NCI-H460 (cell line): ENCODE measurements at places on chromosomes 12 and 14. TPM values are rescaled to one million over a fixed set of nuclear protein-coding genes. Genes with fewer than 3 reads are reported as not detected.

DNA sequence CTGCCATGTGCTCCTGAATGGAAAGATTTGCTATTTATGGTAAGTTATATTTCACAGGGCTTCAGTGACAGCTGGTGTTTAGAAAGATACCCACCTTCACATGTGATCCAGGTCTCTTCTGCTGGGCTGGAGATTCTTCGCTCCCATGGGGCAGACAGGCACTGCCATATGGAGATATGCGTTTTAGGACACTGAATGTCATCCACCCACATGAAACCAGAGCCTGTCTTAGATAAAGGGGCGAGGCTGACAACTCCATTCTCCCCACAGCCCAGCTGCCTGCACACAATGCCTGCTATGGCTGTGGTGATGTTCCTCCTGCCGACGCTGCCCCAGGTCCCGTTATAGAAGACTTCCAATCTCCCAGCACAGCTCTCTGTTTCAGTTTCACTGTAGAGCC is 69.4 kb downstream of the ACSM4 start:
- no peak for DNase-seq

DNA sequence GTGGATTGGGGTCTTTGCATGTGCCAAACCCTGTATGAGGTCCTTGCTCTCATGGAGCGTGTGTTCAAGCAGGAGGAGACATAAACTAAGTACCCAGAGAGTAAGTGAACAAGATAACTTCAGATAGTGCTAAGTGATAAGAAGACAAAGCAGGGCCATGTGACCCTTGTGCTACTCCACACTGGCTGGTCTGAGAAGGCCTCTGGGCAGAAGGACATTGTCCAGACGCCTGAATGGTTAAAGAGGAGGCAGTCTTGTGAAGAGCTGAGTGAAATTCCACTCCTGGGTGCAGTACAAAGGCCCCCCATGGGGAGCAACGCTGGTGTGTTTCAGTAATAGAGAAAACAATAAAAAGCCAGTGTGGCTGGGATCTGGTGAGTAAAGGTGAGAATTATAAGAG is 93.3 kb upstream of the RIC8B start:
- DNase-seq, result no peak

DNA sequence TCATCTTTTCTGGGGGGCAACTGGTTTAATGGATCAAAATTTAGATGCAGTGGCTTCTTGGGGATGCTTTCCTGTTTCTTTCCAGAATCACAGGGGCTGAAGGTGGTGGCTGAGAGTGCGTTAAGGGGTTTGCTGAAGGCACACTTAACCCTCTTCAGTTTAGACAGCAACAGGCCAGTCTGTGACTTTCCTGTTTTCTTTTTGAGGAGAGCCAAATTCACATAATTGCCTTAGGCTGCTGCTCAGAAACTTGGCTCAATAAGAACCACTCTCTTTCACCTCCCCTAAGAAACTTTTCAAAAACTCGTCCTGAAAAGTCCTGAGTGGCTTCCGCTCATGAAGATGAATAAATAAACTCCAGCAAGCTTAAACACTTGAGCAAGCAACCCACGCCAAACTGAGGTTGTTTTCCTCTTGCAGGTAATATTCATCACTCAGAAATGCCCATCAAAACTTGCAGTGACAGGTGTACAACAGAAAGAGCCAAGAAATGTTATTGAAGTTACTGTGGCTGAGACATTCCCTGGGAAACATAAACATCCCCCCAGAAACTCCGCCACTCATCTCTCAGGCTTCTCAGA is 510.4 kb downstream of the TMEM132D start:
- no peak for DNase-seq

- no peak for DNase-seq
Measured at GRCh38 chr14:103530390-103530789, 1.4 kb downstream of the TRMT61A start.

DNA sequence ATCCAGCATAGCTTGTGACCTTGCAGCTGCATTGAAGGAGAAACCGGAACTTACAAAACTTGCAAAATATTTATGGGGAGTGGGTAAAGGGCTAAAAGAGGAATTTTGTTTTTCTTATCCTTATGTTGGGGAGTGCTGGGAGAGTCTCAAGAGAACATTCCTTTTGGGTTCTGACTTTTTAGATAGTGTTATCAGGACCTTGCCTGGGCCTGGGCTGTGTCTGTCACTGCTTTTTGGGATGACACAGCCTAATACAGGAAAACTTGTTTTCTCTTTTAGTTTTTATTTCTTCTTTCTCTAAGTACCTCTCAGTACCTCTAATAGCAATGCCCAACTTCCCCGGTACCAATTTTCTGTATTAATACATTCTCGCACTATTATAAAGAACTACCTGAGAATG is 850.6 kb downstream of the RPS29 start:
- no peak for DNase-seq

- no peak for DNase-seq
Measured at GRCh38 chr12:127147724-127148123, 1119.2 kb upstream of the TMEM132C start.

- DNase-seq, result no peak
Measured at GRCh38 chr14:68263563-68264259, 444.1 kb downstream of the RAD51B start.

DNA sequence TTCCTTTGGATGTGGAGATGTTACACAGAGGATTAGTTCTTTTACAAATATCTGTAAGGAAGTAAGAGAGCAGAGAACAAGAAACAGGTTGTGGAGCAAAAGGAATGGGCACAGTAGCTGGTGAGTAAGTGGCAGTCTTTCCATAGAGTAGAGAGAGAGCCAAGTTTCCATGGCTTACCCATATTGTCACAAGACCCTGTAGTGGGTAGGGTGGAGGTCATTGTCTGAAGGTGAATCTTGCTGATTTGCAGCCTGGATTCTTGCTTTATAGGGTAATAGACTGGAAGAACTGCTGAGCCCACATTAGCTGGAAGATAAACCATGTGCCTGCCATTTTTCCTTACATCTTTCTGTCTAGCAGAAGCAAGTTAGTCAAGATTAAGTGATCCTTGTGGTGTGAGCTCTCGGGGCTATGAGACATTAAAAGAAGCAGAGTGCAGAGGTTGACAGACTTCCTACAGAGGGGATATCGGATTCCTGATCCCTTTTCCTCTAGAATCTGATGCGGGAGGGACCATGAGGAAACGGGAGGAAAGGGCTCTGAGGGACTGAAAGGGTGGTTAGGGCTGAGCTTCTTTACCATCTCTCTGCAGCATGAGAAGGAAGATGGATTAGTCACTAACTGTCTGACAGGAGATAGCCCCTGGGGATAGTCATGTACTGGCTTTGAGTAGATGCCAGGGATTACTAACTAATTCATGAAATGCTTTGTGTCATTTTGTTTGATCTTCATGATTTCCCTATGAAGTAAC is 44.0 kb upstream of the LRTM2 start:
- DNase-seq, result no peak

GRCh38 chr14:57822081-57822480 is 43.8 kb downstream of the SLC35F4 start:
- no peak for DNase-seq

DNA sequence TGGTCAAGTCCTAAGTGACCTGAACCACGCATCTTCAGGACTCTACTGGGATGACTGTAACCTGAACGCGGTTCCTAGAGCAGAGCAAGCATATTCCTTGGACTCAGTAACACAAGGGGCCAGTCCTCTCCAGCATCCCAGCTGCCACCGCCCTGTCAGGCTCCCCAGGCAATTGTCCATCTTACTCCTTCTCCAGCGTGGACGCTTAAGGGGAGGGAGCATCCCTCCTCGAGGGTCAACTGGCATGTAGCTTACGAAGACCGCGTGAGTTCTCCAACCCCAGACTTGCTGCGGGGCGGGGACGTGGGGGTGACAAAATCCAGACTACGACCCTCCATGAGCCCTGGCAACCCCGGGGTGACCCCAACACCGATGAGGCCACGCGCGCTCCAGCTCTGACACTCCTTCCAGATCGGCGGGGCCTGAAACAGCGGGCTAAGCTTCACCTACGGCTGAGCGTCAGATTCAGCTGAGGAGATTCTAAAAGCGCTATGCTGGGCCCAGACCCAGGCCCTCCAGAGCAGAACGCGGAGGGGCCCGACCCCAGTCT is 846 bp upstream of the MTHFD1 start:
- DNase-seq, result no peak

GRCh38 chr12:66709893-66710292 is 31.0 kb upstream of the GRIP1 start:
- no peak for DNase-seq

- DNase-seq, result no peak
Measured at GRCh38 chr14:60845523-60845922, 111.0 kb downstream of the MNAT1 start.

GRCh38 chr12:52254180-52254964 is 20.1 kb upstream of the KRT86 start:
- no peak for DNase-seq

DNA sequence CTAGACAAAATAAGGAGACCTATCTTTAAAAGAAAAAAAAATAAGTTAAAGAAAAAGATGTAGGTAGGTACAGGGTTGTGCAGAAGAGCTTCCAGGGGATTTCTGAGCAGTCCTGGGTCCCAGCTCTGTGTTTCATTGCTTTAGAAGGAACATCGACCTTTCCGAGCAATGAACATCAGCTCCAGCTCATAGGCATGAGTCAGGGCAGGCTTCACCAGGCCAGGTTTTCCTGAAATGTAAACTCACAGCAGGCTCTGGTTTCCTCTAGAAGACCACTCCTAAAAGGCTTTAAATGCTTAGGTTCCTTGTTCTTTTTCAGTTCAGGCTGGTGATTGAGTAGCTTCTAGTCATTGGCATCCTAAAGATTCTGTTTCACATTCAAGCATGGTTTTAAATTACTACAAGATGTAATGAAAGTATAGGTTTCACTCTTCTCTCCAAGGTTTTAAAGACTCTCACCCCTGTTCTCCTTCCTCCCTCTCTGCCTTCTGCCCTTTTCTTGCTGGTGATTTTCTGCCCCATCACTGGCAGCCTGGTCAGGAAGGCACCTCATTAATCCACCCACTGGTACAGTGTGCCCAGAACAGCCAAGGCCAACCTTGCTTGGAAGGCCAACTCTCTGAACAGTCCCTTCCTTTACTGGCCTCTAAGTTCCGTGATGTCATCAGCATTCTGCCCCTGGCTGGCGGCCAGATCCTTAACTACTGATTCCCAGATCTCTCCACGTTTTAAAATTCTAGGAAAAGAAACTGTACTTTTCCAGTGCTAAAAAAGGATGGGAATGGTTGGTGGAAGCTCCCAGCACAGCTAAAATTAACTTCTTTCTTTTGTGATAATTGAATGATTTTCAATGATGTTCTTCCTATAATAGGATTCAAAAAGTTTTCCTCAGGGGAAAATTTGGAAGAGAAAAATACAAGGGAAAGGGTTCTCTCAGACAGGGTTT is 109.4 kb upstream of the HIF1A start:
- no peak for DNase-seq

DNA sequence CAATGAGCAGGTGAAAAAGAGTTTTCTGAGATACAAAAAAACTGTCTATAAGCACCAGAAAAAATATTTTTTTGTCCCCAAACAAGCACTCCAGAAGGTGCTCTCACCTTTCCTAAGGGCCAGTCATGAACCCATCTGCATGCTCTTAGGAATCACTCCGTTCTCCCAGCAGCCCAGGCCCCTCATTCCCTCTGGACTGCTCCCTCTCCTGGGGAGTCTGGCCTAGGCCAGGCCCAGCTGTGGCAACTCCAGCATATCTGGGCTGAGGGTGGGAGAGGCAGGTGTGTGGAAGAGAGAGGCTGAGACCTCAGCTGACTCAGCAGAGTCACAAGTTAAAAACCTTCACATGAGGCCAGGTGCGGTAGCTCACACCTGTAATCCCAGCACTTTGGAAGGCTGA is 54.6 kb downstream of the TRAFD1 start:
- DNase-seq, result no peak

DNA sequence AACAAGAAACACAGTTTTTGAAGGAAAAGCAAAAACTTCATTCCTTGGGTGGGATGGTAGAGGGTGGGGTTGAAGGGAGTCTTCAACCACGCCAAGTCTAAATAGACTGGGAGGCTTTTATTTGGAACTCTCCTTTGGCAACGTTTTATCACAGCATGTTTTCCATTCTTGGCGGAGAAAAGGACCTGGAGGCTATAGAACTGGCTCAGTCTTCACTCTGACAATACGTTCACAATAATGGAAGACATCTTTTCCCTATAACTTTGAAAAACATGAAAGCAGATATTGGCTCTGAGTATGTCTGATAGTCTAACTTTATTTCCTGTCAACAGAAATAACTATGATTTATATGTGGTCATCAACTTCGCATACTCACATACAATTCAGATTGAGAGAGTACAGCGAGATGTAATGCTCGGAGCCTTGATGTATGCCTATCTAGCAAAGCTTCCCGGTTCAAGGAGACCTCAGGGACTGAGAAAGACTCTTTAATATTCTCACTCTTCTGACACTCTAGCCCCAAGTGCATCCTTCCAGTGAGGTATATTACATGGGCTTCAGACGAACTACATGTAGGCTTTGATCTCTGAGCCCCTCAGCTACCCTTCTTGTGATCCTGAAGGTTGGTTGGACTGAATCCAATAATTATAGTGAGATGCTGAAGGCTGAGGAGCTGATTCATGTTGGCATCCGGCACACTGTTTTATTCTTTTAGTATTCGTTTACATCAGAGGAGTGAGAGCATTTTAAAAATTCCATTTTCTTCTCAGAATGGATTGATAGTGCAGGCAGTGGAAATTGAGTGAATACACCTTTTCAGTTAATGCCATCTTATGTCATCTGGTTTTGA is 14.0 kb downstream of the TMEM30B start:
- DNase-seq, result no peak

GRCh38 chr14:93011650-93012325 is 88.8 kb downstream of the CHGA start:
- no peak for DNase-seq

- no peak for DNase-seq
Measured at GRCh38 chr14:76067536-76067935, 82.0 kb downstream of the IFT43 start.

DNA sequence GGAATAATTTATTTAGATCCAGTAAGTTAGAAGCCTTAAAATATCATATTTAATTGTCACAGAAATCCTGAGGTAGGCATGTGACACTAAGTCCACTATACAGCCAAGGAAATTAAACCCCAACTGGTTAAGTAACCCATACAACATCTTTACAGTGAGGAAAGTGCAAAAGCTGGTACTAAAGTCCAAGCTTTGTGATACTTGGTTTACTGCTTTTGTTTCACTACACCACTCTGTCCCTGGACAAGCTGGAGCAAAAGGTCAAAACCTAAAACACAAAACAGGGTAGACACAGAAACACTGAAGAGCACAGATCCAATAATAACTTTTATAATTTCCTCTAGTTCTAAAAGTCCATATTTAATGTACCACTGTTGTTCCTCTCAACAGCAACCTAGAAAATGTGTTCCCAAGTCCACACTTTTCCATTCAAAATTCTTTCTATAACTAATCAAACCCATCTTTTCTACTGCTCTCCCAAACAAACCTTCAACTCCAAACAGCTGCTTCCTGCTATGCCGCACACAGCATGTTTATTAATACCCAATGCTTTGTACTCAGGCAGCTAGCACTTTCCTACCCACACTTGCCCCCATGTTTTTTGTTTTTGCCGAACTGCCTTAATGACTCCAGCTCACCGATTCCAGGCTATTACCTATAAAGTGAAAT is 90.9 kb downstream of the MED13L start:
- DNase-seq, result no peak

GRCh38 chr12:47082796-47083621 is 3.2 kb upstream of the AMIGO2 start:
- peak; percentile 90 for DNase-seq

The LMO3 gene
- not detected in 2 replicates for total RNA-seq

The PRICKLE1 gene
- total RNA-seq, result 24.6 and 34.6 TPM in 2 replicates

The APOF gene
- total RNA-seq, result not detected in 2 replicates

The FSCB gene
- not detected in 2 replicates for total RNA-seq

The PPP4R4 gene
- 0.35 TPM in 1 of 2 replicates, not detected in the other for total RNA-seq

The STON2 gene
- 0.32 and 0.40 TPM in 2 replicates for total RNA-seq

The FGF23 gene
- total RNA-seq, result not detected in 2 replicates

The TNFRSF1A gene
- total RNA-seq, result 180 and 190 TPM in 2 replicates

The HOXC10 gene
- 0.59 TPM in 1 of 2 replicates, not detected in the other for total RNA-seq

The COX8C gene
- not detected in 2 replicates for total RNA-seq
